ENCODE measurements at places on chromosomes 7 and 10.

DNA sequence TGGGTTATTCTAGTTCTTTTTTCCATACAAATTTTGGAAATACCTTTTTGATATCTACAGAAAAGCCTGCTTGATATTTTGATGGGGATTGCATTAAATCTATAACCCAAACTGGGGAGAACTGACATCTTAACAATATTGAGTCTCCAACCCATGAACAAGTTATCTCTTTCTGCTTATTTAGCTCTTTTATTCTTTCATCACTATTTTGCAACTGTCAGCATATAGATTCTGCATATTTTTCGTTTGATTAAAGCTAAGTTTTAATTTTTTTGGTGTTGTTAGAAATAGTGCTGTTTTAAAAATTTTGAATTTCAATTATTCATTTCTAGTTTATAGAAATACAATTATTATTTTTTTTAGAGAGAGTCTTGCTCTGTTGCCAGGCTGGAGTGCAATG is 97.9 kb downstream of the EMX2 start:
- DNase-seq, result no peak

DNA sequence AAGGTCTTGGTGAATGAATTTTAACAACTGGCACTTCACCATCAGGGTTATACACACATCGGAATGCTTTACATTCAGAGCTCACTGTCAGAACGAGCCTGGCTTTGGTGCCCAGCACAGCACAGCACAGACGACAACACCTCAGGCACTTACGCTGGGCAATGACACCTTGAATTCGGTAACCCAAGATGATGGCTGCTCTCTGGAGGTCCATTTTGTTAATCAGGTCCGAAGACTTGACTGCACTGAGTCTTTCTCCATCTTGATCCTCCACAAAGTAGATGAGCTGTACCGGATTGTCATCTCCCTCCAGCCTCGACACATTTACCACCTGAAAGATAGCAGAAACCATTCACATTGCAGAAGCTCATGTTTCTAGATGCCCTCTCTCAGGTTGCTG is 82.4 kb downstream of the KIAA1549 start:
- DNase-seq, result no peak

- DNase-seq, result no peak
Measured at GRCh38 chr10:71133710-71134686, 78.4 kb upstream of the UNC5B start.

- DNase-seq, result no peak
Measured at GRCh38 chr10:93272884-93273675, 199.4 kb downstream of the CYP26A1 start.

DNA sequence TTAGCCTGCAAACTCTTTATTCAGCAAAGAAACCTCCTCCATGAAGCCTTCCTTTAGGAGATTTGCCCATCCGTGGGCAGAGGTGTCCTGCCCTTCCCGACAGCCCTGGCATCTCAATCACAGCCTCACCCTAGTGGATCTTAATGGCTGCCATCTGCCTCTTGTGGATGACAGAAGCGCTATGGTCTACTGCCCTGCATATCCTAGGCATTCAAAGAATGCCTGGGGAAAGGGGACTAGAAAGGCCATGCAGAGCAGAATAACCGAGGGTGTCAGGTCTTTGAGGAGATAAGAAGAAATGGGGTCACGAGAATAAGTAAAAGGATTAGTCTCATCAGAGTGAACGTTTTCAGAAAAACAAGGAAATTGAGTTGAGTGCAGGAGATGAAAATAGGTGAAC is 57.7 kb upstream of the SPOCK2 start:
- DNase-seq, result no peak

- DNase-seq, result no peak
Measured at GRCh38 chr7:30434140-30434799, 44.3 kb downstream of the NOD1 start.

GRCh38 chr10:16795410-16796073 is 21.7 kb downstream of the RSU1 start:
- DNase-seq, result no peak

GRCh38 chr10:97185326-97186058 is at the start of gene SLIT1:
Gene SLIT1, minus strand, starts transcription at chr10:97185959. Its CDS starts 285 bp downstream, at chr10:97185674.
- DNase-seq, result no peak

DNA sequence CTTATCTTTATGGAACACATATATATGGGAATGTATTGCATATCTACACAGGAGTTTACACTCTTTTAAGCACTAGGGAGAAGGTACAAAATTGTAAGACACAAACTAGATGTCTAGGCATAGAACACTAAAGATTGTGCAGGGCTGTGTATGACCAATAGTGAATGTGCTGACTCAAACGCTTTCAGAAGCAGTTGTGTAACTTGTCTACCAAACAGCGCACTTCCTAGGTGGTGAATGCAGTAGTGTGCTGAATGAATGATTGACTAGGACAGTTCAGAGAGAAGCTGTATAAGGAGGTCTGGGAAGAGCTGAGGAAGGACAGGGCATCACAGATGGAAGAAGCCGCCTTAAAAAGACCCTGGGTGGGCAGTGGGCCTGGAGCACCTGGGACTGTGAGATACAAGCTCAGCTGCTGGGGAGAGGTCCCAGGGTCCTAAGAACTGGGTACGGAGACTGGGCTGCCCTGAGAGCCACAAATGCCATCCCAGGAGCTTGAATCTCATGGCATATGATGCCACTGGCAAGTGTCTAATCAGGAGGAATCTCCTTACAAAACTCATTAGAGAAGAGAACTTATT is 14.2 kb downstream of the CLRN3 start:
- no peak for DNase-seq
